ENCODE measurements at places on chromosomes 5 and 9.

- no peak for DNase-seq
Observed at GRCh38 chr5:149623473-149623872, 42.2 kb downstream of the ARHGEF37 start.

DNA sequence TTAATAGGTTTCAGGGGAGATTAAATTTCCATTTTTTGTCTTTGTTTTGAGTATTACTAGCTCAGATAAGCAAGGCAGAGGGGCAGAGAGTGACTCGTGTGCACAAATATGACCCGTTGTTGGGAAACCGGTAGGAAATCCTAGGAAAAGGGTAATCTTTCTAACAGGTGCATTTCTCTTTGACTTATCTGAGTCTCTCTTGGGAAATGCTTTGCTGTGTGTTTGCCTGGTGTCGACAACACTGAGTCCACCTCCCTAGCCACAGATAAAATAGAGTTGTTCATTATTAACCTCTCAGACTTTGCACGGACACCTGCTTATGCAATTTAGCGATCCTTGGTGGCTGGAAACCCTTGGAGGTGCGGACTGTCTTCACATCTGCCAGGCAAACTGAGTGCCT, 164.2 kb downstream of the FGF1 start:
- DNase-seq, result no peak

- no peak for DNase-seq
Observed at GRCh38 chr5:33231214-33231710, 209.5 kb upstream of the TARS1 start.

DNA sequence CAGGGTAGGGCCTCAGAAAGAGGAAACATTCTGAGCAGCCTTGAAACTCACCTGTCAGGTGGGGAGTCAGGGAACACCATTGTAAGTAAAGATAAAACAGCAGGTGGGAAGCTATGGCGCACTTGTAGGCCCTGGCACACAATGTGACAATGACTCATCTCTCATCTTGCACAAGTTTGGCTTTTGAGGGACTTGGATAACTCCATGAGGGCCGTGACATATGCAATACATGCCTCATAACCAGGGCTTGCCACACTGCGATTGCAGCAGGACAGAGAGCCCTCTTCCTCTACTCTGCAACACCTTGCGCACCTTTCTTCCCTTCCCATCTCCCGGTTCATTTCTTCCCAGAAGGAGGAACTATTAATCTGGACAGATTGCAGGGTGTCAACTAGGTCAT, 144.9 kb downstream of the CEP120 start:
- no peak for DNase-seq

DNA sequence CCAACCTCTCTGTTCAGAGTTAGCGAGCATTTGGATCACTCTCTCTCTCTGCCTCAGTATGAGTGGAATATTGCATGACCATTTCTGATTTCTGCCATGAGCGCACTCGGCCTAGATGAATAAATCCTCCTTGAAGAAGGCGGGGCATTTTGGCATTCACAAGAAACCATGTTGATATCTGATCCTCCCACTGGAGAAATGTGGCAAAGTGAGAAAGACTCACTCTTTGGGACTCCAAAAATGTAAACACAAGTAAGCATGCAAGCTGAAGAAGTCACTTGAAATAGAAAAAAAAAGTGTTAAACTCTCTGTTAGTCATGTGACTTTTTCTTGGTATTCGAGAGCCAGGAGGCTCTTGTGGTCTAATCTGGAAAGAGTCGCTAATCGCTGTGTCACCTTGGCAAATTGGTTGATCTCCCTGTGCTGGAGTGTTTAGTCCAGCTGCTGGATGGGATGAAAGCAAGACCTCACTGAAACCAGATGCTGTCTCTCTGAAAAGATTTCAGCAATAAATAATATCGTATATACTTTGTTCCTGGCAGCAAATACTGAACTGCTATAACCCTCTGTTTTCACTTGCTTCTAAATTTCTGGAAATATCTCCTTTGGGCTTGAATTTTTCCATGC, 95.5 kb downstream of the GHR start:
- no peak for DNase-seq

GRCh38 chr5:141150993-141151325, 1.1 kb downstream of the PCDHB6 start:
- DNase-seq, result no peak

DNA sequence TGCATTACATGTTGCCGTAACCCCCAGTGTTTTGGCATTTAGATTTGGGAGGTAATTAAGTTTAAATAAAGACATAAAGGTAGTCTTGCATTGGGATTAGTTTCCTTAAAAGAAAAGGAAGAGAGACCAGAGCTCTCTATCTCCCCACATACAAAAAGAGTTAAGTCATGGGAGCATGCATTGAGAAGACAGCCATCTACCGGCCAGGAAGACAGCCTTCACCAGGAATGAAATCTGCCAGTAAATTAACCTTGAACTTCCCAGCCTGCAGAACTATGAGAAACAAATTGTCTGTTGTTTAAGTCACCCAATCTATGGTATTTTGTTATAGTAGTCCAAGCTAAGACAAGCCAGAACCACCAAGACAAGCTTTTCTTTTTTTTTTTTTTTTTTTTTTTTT, 567.0 kb upstream of the CDH18 start:
- no peak for DNase-seq

DNA sequence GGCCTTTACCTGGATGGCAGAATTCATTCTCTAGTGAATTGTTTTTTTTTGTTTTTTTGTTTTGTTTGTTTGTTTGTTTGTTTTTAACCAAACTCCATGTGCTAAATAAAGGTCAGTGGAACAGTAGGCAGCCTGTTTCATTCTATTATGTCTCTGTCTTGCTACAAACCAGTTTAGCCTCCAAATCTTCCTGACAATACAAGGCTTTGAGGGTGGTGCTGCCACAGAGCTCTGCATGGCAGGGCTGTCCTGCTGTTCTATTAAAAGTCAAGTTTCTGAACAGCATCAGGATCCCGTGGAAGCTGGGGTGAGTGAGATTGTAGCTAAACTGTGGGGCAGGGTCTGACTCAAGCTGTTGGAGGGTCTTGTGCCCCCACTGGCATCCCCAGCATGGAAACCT, 144.1 kb upstream of the MAST4 start:
- DNase-seq, result no peak

DNA sequence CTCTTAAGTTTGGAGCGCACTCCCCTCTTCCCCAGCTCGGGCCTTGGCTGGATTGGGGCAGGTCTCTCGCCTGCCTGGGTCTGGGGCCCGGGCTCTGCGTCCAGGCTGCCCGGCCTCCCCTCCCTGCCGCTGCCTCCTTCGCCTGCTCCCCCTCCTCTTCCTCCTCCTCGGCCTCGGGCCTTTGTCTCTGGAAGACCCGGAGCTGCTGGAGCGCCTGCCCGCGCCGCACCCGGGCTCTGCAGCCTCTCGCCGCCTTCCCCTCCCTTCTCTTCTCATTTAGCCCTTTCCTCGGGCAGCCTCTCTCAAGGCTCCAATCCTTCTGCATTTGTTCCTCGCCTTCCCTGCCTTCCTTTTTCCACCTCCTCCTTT, 218.5 kb downstream of the C9orf50 start:
- DNase-seq, result no peak

GRCh38 chr5:14739538-14739937, 75.0 kb downstream of the OTULIN start:
- DNase-seq, result no peak
